ENCODE measurements at places on chromosomes 6 and 20.

GRCh38 chr6:46014511-46015118, 1.0 kb downstream of the CLIC5 start:
- DNase-seq = no peak

DNA sequence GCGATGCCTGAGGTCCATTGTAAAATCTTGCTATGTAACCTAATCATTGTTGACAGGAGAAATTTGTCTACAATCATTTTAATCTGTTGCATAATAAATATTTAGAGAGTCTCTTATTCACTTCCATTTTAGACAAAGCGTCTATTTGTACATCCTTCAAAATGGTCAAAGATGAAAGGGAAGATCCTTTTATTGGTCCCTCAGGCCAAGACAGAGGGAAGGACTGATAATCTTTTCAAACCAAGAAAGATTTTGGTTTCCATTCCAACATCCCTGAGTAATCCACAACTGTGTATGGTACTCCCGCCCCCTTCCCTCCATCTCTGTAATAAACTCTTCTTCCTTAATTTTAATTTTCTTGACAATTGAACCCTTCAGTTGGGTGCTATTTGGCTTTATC, 111.6 kb upstream of the SCP2D1 start:
- no peak for DNase-seq

DNA sequence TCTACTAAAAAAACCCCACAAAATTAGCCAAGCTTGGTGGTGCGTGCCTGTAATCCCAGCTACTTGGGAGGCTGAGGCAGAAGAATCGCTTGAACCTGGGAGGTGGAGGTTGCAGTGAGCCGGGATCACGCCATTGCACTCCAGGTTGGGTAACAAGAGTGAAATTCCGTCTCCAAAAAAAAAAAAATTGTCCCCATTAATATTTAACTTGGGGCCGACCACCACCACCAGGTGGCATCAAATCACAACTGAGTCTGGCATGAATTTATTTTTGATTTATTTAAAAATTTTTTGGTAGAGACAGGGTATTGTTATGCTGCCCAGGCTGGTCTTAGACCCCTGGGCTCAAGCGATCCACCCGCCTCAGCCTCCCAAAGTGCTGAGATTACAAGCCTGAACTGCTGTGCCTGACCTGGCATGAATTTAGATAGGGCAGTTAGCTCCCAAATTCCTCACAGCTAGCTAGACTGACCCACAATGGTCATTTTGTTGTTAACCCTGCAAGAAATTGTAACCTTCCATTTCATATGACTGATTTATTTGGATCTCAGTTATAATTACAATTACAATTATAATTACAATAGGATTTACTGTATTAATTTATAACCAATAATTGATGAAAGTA, 17.1 kb upstream of the BEND3 start:
- no peak for DNase-seq

DNA sequence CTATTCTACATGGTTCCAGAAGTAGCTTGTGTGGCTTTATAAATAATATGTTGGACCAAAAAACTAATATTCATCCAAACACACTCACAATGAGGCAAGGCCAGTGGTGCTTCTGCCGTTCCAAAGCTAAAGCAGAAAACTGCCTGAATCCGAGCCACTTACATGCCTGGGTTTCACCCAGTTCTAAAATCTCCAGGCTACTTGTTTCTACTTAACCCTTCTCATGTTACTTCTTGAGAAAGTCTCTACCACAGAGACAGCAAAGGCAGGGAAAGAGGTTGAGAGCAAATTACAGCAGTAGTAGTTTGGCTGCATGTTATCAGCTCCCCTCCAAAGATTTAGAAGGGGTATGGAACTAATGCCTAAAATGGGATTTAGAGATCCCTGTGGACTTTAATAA, 62.0 kb downstream of the FAXC start:
- DNase-seq = no peak

DNA sequence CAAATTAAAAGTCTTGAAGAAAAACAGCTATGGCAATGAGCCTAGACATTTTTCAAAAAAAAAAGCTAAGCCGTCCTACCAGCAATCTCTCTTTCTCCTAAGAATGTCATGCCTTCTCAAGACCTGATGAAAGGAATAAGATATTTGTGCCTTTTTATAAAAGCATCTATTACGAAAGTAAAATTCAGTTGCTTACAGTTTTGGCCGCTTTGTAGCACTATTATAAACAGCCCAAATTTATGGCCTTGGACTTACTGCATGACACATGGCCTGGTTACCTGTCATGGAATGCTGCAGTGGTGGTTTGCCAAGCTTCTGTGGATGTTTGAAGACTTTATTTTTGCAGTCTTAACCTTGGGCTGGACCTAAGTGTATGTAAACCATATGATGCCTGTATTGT, 22.2 kb upstream of the VAPB start:
- no peak for DNase-seq
